Activated B cell treated with CpG ODN at 0.5 μM for 24 hours (primary cell): ENCODE measurements at places on chromosomes 13 and 19.

- peaks cover 4% of the 10 kb centered on the region for H3K27me3 ChIP-seq
- H3K4me1 ChIP-seq, result no peaks in the 10 kb centered on the region
- no peak overlapping the region for H3K27ac ChIP-seq
- H3K36me3 ChIP-seq, result no peaks in the 10 kb centered on the region
- no peak for DNase-seq
Observed at GRCh38 chr13:25493931-25494640, 122.3 kb downstream of the ATP8A2 start.

DNA sequence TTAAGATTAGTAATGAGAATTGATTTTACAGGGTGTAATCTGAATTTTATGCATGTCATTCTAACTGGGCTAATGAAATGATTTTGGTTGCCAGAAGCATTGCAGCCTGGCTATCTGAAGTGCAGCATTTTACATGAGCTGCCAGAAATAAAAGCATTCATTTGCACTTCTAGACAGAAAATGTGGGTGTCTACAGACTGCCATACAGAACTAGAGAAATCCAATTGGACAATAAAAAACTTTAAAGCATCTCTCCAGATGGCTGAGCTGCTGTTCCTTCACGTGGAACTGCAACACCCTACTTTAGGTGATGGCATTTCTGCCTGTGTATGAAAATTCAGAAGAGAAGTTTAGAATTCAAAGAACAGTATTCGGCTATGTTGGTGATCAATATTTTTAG, 450.1 kb upstream of the SLITRK1 start:
- H3K27ac ChIP-seq, result no peak overlapping the region
- no peaks in the 10 kb centered on the region for H3K36me3 ChIP-seq
- DNase-seq, result no peak
- H3K4me3 ChIP-seq, result no peak overlapping the region
- H3K4me1 ChIP-seq, result no peaks in the 10 kb centered on the region
- no peaks in the 10 kb centered on the region for H3K27me3 ChIP-seq

GRCh38 chr13:75263741-75264407, 218.1 kb downstream of the TBC1D4 start:
- no peaks in the 10 kb centered on the region for H3K27me3 ChIP-seq
- H3K4me1 ChIP-seq, result no peaks in the 10 kb centered on the region
- no peaks in the 10 kb centered on the region for H3K36me3 ChIP-seq
- DNase-seq, result no peak
- H3K4me3 ChIP-seq, result no peak overlapping the region
- H3K27ac ChIP-seq, result no peak overlapping the region

GRCh38 chr19:34600366-34600765, 76.6 kb downstream of the SCGB2B2 start:
- no peaks in the 10 kb centered on the region for H3K27me3 ChIP-seq
- no peaks in the 10 kb centered on the region for H3K36me3 ChIP-seq
- H3K4me1 ChIP-seq, result no peaks in the 10 kb centered on the region
- H3K27ac ChIP-seq, result no peak overlapping the region
- no peak for DNase-seq

- no peaks in the 10 kb centered on the region for H3K27me3 ChIP-seq
- H3K36me3 ChIP-seq, result peaks cover 5% of the 10 kb centered on the region
- no peak for DNase-seq
Observed at GRCh38 chr13:32381539-32381938, 46.4 kb downstream of the N4BP2L1 start.

- peaks cover 45% of the 10 kb centered on the region for H3K4me1 ChIP-seq
- H3K27me3 ChIP-seq, result no peaks in the 10 kb centered on the region
- H3K27ac ChIP-seq, result no peak overlapping the region
- no peaks in the 10 kb centered on the region for H3K36me3 ChIP-seq
- DNase-seq, result no peak
- H3K4me3 ChIP-seq, result peak overlapping the region; percentile 41
Observed at GRCh38 chr19:41929536-41930071, 1.4 kb upstream of the ERFL start.

DNA sequence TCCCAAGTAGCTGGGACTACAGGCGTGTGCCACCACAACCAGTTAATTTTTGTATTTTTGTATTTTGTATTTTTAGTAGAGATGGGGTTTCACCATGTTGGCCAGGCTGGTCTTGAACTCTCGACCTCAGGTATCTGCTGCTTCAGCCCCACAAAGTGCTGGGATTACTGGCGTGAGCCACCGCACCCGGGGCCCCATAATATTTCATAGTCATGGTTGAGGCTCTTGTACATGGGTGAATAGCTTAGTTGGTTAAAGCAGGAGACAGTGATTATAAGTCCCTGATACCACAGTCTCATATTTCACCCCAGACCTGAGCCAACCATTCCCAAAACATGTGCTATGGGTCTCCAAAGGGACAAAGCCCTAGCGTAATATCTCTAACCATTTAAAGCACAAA, 26.1 kb downstream of the MBNL2 start:
- no peak for DNase-seq
- peaks cover 19% of the 10 kb centered on the region for H3K36me3 ChIP-seq
- no peak overlapping the region for H3K4me3 ChIP-seq
- H3K4me1 ChIP-seq, result peaks cover 34% of the 10 kb centered on the region
- no peaks in the 10 kb centered on the region for H3K27me3 ChIP-seq
- H3K27ac ChIP-seq, result no peak overlapping the region

GRCh38 chr13:62524061-62524460, 1108.4 kb upstream of the PCDH20 start:
- no peak overlapping the region for H3K27ac ChIP-seq
- H3K4me3 ChIP-seq, result no peak overlapping the region
- H3K4me1 ChIP-seq, result no peaks in the 10 kb centered on the region
- no peaks in the 10 kb centered on the region for H3K27me3 ChIP-seq
- no peak for DNase-seq
- no peaks in the 10 kb centered on the region for H3K36me3 ChIP-seq

- no peaks in the 10 kb centered on the region for H3K36me3 ChIP-seq
- peaks cover 5% of the 10 kb centered on the region for H3K27me3 ChIP-seq
- no peak overlapping the region for H3K27ac ChIP-seq
- H3K4me3 ChIP-seq, result no peak overlapping the region
Observed at GRCh38 chr13:46529216-46529919, 23.6 kb upstream of the LRCH1 start.

- peaks cover 26% of the 10 kb centered on the region for H3K36me3 ChIP-seq
- DNase-seq, result no peak
- no peak overlapping the region for H3K27ac ChIP-seq
- H3K4me1 ChIP-seq, result no peaks in the 10 kb centered on the region
Observed at GRCh38 chr19:4173479-4174212, 8.7 kb downstream of the SIRT6 start.
